ENCODE measurements at places on chromosomes 2 and 18.

DNA sequence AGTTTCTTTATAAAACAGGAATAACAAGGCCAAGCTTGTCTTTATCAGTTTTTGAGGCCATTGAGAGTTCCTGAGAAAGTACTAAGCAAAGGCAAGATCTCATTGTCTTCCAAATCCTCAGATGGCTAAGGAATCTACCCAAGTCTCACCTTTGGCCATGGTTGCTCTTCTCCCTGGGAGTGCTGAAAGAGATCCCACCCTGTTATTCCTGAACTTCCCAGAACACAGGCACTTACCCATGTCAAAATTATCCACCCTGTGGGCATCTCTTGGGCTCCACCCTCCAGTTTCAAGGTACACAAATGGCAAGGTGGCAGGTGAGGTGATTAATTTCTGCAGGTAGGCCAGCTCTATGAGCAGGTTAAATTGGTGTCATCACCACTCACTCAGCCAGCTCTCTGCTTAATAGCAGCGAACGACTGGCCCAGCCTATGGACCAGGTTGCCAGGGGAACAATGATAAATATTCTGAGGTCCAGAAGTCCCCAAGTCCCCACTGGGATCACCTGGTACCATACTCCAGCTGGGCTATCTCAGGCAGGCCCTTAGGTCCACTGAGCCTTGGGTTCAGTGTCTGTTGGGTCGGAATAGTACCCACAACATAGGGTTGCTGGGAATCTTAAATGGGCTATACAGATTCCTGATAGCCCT lies 2.3 kb upstream of the SPRED2 start:
- no peak for DNase-seq

GRCh38 chr2:238137885-238138284 lies 583 bp upstream of the KLHL30 start:
- no peak for DNase-seq

GRCh38 chr2:128341621-128342020 lies 23.0 kb upstream of the HS6ST1 start:
- no peak for DNase-seq

DNA sequence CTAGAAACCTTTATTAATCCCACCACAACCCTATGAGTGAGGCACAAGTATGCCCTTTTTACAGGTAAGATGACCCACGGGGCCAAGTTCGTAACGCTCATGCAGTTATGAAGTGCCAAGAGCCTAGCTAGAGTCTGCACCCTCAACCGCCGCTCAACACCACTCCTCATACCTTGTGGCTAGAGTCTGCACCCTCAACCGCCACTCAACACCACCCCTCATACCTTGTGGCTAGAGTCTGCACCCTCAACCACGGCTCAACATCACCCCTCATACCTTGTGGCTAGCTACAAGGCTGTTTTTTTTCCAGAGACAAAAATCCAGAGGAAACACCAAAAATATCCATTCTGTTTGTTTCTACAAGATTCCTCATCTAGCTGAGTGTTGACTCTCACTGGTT lies 4.6 kb downstream of the TXNL4A start:
- no peak for DNase-seq

GRCh38 chr2:164826293-164827243 lies 15.1 kb downstream of the COBLL1 start:
- DNase-seq = no peak

DNA sequence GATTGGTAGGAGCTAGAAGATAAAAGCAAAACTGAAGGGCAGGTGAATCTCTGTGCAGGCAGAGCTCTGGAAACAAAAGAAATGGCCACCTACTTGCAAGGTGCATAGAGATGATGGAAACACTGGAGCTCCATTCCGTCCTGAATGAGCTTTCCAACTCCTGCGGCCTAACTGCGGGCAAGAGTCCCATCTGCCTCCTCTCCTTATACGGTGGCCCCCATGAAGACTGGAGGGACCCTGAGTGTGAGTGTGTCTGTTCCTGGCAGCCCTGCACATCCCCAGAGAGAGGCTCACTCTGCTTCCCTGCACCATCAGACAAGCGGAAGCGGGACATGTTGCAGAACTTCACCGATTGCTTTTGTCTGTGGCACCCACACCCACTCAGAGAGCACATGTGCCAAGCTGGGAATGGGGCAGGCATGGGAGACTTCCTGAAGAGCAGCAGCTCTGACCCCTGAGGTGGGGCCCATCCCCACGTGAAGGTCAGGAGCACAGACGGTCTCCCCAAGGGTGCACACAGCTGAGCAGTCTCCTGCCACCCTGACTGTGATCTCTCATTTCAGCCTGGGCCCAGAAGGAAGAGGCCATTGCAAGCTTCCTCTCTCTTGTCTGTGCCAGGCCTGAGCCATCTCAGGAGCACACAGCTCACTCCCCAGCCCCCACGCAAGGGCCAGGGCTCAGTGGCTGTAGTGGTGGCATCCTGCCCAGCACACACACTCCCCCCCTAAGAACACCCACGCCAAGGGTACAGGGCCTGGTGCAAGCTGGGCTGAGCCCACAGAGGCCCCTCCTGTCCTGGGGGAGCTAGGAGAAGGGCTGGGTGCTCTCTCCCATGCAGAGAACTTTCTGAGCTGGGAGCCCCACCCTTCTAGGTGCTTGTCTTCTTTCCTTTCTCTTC lies 75.3 kb downstream of the STPG4 start:
- no peak for DNase-seq

- DNase-seq = no peak
Measured at GRCh38 chr2:127320586-127321275, 26.8 kb upstream of the ERCC3 start.

DNA sequence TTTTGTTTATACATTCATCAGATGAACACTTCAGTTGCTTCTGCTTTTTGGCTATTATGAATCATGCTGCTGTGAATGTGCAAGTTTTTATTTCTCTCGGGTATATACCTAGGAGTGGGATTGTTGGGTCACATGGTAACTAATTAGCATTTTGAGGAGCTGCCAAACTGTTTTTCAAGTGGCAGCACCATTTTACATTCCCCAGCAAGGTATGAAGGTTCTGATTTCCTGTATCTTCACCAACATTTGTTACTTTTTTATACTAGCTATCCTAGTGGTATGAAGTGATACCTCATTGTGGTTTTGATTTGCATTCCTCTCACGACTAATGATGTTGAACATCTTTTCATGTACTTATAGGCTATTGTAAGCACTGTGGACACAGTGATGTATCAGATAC lies 53.9 kb downstream of the DYNC1I2 start:
- no peak for DNase-seq

- no peak for DNase-seq
Measured at GRCh38 chr2:160700021-160700814, 206.6 kb upstream of the RBMS1 start.

- no peak for DNase-seq
Measured at GRCh38 chr2:11067221-11068078, 87.8 kb upstream of the SLC66A3 start.
